SJCRH30 (cell line): ENCODE measurements at places on chromosomes 1 and 21.
A peak's percentile ranks its signal among the peaks of the same experiment; 100 is the strongest.

- no peak for DNase-seq
Observed at GRCh38 chr1:109115685-109116084, 1.8 kb downstream of the ELAPOR1 start.

DNA sequence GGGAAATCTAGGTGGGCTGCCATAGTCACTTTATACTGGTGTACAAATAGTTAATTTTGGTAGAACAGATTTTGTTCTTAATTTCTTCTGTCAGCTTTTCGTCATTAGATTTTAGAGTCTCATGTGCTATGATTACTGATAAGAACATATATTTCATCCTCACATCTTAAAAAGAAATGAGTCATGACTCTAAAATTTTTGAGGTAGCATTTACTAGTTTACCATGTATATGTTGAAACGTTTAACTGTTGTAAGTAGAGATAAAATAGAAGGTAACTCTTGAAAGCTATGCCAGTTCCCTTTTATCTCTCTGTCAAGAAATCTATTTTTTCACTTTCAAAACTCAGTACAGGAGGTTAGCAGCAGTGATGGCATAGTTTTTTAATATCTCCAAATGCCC is 53.4 kb downstream of the KLHL20 start:
- no peak for DNase-seq

- peak; percentile 87 for DNase-seq
Observed at GRCh38 chr1:111690306-111690617, 48.9 kb downstream of the INKA2 start.

GRCh38 chr1:40352126-40352525 is 21.4 kb upstream of the SMAP2 start:
- no peak for DNase-seq

GRCh38 chr1:50279622-50280330 is 143.5 kb downstream of the DMRTA2 start:
- DNase-seq: peak; percentile 67
